ENCODE measurements at places on chromosomes 2 and 18.
A peak's percentile ranks its signal among the peaks of the same experiment; 100 is the strongest.

- no peaks in the 10 kb centered on the region for H3K36me3 ChIP-seq
- no peak overlapping the region for H3K4me3 ChIP-seq
- peaks cover 70% of the 10 kb centered on the region for H3K4me1 ChIP-seq
- no peaks in the 10 kb centered on the region for H3K27me3 ChIP-seq
- peak overlapping the region; percentile 98 for H3K27ac ChIP-seq
- DNase-seq, result no peak
Measured at GRCh38 chr2:127398239-127398590, 10.4 kb upstream of the MAP3K2 start.

DNA sequence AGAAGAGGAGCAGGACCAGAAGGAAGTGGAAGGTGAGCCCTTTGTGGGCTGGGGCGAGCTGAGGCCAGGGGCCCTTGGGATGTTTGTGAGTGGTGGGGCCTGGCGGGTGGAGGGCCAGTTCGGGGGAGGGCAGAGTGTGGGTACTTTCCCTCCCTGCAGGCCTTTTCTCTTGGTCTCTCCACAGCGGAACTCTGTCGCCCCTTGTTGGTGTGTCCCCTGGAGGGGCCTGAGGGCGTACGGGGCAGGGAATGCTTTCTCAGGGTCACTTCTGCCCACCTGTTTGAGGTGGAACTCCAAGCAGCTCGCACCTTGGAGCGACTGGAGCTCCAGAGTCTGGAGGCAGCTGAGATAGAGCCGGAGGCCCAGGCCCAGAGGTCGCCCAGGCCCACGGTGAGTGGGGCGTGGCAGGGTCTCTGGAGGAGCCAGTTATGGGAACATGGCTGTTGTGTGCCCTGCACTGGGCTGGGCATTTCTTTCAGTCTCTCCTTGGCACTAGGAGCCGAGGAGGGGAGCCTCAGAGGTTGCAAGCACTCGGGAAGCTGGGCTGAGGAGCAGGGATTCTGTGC lies 10.8 kb downstream of the STK11IP start:
- DNase-seq, result no peak
- H3K36me3 ChIP-seq, result peaks cover 34% of the 10 kb centered on the region
- no peak overlapping the region for H3K27ac ChIP-seq
- no peak overlapping the region for H3K4me3 ChIP-seq

GRCh38 chr2:154484338-154485099 lies 214.0 kb upstream of the KCNJ3 start:
- H3K27ac ChIP-seq, result no peak overlapping the region
- DNase-seq, result no peak
- no peak overlapping the region for H3K4me3 ChIP-seq
- no peaks in the 10 kb centered on the region for H3K4me1 ChIP-seq
- H3K36me3 ChIP-seq, result no peaks in the 10 kb centered on the region
- H3K27me3 ChIP-seq, result peaks cover 11% of the 10 kb centered on the region

DNA sequence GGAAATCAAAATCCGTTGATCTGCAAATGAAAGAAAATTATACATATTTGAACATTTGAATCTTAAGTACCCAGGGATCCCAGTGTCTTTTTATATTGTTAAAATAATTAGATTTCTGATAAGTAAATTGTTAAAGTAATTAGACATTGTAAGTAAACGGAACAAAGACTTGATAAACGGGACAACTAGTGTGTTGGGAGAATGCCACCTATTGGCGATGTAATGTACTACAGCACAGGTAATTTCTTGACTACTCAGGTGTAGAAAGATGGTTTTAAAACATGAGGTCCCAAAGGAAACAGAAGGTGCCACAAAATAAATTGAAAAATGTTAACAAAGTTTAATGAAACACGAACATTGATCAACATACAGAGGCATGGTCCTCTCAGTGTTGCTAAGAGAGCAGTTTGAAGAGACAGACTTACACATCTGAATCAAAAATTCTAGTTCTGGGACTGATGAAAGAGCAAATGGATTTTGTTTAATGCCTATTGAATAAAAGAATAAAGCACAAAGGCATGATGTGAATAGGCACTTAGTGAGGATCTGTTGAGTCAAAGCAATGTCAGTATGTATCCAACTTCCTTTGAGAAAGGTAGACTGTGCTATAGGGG lies 103.4 kb upstream of the RASGRP3 start:
- no peak for DNase-seq
- H3K27me3 ChIP-seq, result no peaks in the 10 kb centered on the region
- peaks cover 18% of the 10 kb centered on the region for H3K4me1 ChIP-seq

DNA sequence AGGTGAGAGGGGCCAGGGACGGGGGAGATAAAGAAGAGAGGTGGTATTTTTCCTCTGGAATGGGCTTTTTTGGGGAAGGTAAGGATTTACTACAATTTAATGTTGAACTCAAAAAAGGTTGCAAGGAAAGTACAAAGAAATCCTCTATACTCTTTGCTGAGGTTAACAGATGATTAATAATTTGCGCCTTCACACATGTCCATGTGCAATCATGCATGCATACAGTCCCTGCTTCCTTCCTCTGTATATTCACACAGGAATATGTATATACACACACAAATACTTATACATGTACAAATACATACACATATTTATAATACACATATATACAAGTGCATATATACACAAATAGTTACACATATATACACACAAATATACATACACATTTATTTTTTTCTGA lies 193.4 kb downstream of the NBAS start:
- H3K27me3 ChIP-seq, result no peaks in the 10 kb centered on the region
- no peak overlapping the region for H3K4me3 ChIP-seq
- peaks cover 10% of the 10 kb centered on the region for H3K36me3 ChIP-seq
- no peak overlapping the region for H3K27ac ChIP-seq
- no peak for DNase-seq

GRCh38 chr18:498931-499775 lies 1.3 kb downstream of the COLEC12 start:
- peak; percentile 49 for DNase-seq
- no peak overlapping the region for H3K27ac ChIP-seq
- peaks cover 30% of the 10 kb centered on the region for H3K4me1 ChIP-seq

DNA sequence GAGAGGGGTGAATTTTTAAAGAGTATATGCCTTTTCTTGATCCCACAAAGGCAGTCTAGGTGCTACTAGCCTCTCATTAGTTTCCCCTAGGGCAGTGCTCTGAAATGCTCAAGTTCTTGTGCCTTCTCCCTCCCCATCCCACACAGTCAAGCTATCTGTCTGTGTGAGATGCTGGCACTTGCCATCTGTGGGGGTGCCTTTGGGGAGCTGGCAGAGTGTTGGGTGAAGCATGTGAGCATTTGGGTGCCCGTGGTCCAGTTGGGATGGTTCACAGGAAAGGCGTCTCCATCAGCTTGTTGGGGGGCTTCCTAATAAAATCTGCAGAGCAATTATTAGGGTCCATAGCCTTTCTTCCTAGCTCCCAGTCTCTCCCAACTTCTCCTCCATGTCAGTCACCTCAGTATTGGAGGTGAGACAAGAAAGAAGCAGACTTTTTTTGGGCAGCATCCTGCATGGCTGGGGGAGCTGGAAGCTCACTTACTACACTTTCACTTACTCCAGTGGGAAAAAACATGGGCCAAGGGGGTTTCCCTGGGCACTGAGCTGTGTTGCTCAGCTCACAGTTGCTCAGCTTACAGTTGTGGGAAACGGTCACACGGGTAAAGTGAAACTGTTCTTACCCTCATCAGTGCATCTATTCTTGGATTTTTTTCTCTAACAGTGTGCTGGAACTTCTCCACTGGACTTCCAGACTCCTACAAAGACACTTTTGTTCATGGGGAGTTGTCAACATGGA lies 29.3 kb downstream of the COLEC11 start:
- H3K36me3 ChIP-seq, result peaks cover 2% of the 10 kb centered on the region
- no peak for DNase-seq
- no peak overlapping the region for H3K27ac ChIP-seq
- H3K27me3 ChIP-seq, result no peaks in the 10 kb centered on the region
- H3K4me3 ChIP-seq, result no peak overlapping the region
- H3K4me1 ChIP-seq, result peaks cover 7% of the 10 kb centered on the region

DNA sequence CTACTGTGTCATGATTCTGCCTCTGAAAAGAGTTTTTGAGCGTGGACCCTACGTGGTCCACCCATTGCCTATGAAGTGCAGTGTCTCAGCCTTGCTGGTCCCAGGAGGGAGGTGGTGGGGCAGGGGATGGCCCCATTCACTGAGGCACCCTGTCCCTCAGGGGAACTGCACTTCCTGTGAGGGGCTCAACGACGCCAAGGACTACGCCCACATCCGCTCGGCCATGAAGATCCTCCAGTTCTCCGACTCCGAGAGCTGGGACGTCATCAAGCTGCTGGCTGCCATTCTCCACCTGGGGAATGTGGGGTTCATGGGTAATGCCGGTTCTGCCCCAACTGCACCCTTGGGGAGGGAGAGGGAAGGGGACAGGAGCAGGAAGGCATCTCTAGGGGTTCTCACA lies 42.5 kb downstream of the MYO7B start:
- H3K4me3 ChIP-seq, result no peak overlapping the region
- H3K27me3 ChIP-seq, result peaks cover 1% of the 10 kb centered on the region
- peak; percentile 79 for DNase-seq
- H3K27ac ChIP-seq, result no peak overlapping the region
- peaks cover 31% of the 10 kb centered on the region for H3K4me1 ChIP-seq
- H3K36me3 ChIP-seq, result no peaks in the 10 kb centered on the region

DNA sequence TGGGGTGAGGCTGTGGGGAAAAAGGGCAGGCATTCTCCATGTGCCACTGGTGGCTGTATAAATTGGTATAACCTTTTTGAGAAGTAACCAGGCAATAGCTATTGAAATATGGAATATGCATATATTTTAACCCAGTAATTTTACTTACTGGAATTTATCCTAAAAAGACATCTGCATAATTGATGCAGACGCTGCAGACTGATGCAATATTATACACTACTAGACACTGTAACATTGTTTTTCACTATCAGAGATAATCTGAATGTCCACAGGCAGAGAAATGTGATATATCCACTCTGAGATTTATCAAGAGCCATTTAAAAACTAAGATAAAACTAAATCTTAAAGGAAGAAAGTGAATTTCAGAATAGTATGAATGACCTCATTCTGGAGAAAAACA lies 14.7 kb downstream of the THOC1 start:
- no peak overlapping the region for H3K4me3 ChIP-seq
- peaks cover 35% of the 10 kb centered on the region for H3K36me3 ChIP-seq
- no peak overlapping the region for H3K27ac ChIP-seq
- DNase-seq, result no peak

DNA sequence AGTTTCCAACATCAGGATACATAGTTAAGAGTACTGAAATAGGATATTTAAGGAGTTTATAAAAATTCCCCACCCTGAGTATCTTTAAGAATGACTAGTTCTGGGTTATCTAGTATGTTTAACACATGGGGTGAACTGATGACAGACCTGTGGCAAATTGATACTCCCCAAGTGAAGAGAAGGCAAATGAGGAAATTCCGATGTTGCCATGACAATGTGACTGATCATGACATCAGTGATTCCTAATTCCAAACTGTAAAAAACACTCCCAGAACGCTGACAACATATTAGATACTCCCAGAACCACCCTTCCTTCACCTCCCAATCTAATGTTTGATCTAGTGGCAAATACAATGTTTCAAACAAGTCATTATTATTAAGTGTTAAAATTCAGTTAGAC lies 77.6 kb downstream of the RBMS1 start:
- no peak overlapping the region for H3K4me3 ChIP-seq
- peaks cover 76% of the 10 kb centered on the region for H3K4me1 ChIP-seq
- DNase-seq, result no peak
- no peaks in the 10 kb centered on the region for H3K27me3 ChIP-seq
- H3K36me3 ChIP-seq, result no peaks in the 10 kb centered on the region
- H3K27ac ChIP-seq, result peak overlapping the region; percentile 74

GRCh38 chr2:62660582-62661262 lies 44.8 kb upstream of the EHBP1 start:
- no peak for DNase-seq
- H3K27ac ChIP-seq, result peak overlapping the region; percentile 69
- no peak overlapping the region for H3K4me3 ChIP-seq
- H3K27me3 ChIP-seq, result no peaks in the 10 kb centered on the region

GRCh38 chr2:72210470-72210869 lies 62.8 kb upstream of the CYP26B1 start:
- no peak overlapping the region for H3K27ac ChIP-seq
- H3K36me3 ChIP-seq, result no peaks in the 10 kb centered on the region
- no peak overlapping the region for H3K4me3 ChIP-seq
- H3K4me1 ChIP-seq, result peaks cover 12% of the 10 kb centered on the region

DNA sequence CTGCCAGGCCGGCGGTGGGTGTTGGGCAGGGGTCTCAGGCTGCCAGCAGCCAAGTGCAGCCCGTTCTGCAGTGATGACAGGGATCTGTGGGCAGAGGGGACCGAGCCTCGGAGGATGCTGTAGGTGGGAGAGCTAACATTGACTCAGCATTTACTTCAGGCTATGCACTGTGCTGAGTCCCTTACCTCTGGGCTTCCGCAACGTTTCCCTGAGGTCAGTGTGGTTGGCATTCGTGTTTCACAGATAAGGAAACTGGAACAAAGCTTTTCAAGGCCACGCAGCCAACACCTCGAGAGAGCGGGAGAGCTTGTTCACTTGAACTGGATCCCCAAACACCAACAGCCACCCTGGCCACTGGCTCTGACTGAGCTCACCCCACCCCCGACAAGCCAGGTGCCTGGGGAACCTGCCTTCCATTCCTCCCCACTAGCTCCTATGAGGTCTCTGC lies 839 bp upstream of the GPR148 start:
- H3K27ac ChIP-seq, result peak overlapping the region; percentile 23
- peaks cover 6% of the 10 kb centered on the region for H3K4me1 ChIP-seq
- peaks cover 2% of the 10 kb centered on the region for H3K27me3 ChIP-seq
- H3K4me3 ChIP-seq, result peak overlapping the region; percentile 72

- H3K4me1 ChIP-seq, result no peaks in the 10 kb centered on the region
- DNase-seq, result peak; percentile 68
- H3K27me3 ChIP-seq, result no peaks in the 10 kb centered on the region
- H3K4me3 ChIP-seq, result no peak overlapping the region
- H3K27ac ChIP-seq, result no peak overlapping the region
- H3K36me3 ChIP-seq, result peaks cover 3% of the 10 kb centered on the region
Measured at GRCh38 chr2:240597054-240597418, 10.5 kb downstream of the CAPN10 start.

DNA sequence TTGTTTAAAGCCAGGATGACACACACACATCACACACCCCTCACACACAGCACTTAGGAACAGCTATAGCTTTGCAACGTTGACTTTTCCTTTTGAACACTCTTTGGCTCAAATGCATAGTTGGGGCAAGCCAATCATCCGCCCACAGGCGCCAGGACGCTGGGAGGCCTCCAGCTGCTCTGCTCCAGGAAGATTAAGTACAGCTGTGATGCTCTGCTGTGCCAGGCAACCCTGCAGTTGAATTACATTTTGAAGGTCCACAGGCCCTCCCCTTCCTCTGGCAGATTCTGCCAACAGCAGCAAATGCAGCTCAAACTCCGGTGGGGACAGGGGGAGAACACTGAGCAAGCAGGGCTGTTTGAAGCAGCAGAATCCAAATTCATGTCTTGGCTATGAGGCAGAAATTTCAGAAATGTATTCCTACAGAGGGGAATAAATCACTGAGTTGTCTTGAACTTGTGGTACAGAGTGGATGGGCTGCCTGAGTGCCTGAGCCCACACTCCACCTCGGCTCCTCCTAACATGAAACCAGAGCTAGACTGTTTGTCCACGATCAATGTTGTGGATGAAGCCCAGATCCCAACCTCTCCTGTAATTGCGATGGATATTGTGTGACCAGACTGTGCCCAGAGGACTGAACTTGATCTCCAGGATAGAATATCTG lies 86.5 kb upstream of the PPP1CB start:
- peak overlapping the region; percentile 53 for H3K4me3 ChIP-seq
- no peaks in the 10 kb centered on the region for H3K27me3 ChIP-seq
- peak overlapping the region; percentile 95 for H3K27ac ChIP-seq

- no peak overlapping the region for H3K4me3 ChIP-seq
- H3K36me3 ChIP-seq, result peaks cover 1% of the 10 kb centered on the region
- no peak overlapping the region for H3K27ac ChIP-seq
Measured at GRCh38 chr2:207241198-207241597, 75.5 kb upstream of the KLF7 start.

GRCh38 chr2:10150436-10150835 lies 27.9 kb downstream of the RRM2 start:
- H3K4me3 ChIP-seq, result no peak overlapping the region
- H3K27ac ChIP-seq, result no peak overlapping the region
- no peaks in the 10 kb centered on the region for H3K27me3 ChIP-seq
- no peaks in the 10 kb centered on the region for H3K4me1 ChIP-seq

Measured in chondrocyte (in vitro differentiated cells).